Breast epithelium (tissue), 4 donors: ENCODE measurements at places on chromosomes 7 and 10.

- DNase-seq = no peak
Observed at GRCh38 chr7:15601175-15601574, 39.4 kb upstream of the AGMO start.

- DNase-seq = no peak
Observed at GRCh38 chr7:90839316-90839715, 243.2 kb downstream of the CDK14 start.

DNA sequence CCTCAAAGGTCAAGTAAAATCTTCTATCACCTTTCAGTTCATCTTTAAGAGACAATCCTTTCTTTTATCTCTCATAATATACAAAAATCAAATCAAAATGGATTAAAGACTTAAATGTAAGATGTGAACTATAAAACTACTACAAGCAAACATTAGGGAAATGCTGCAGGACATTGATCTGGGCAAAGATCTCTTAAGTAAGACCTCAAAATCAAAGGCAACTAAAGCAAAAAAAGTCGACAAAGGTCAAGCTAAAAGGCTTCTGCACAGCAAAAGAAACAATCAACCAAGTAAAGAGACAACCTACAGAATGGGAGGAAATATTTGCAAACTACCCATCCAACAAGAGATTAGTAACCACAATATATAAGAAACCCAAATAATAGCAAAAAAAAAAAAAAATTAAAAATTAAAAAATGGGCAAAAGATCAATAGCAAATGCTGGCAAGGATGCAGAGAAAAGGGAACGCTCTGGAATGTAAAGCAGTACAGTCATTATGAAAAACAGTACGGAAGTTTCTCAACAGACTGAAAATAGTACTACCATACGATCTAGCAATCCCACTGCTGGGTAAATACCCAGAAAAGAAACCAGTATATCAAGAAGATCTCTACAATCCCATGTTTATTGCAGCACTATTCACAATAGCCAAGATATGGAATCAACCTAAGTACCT, 41.7 kb downstream of the TNPO3 start:
- DNase-seq = no peak

- DNase-seq = no peak
Observed at GRCh38 chr7:69564454-69565417, 33.5 kb upstream of the AUTS2 start.
